ENCODE measurements at places on chromosomes 3 and 15. TPM values are rescaled to one million over a fixed set of nuclear protein-coding genes. Genes with fewer than 3 reads are reported as not detected.

DNA sequence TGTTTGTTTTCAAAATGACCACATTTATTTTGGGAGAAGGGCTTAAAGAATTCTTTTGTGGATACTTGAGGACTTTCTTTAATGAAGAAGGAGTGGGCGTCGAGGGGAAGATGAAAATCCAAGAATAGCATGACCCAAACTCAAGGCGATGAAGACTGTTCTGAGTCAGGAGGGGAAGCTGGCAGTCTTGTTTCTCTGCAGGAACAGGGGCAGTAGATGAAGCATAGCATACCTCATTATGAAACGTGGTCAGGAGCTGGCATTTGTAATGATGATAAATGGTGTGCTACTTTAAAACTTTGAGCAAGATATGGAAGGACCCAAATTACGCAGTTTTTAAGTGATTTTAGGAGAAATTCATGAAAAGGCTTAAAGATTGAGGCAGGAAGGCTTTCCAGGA, 549.0 kb downstream of the IGSF11 start:
- no peak for DNase-seq

GRCh38 chr3:62676689-62677271, 198.4 kb downstream of the CADPS start:
- DNase-seq, result no peak

DNA sequence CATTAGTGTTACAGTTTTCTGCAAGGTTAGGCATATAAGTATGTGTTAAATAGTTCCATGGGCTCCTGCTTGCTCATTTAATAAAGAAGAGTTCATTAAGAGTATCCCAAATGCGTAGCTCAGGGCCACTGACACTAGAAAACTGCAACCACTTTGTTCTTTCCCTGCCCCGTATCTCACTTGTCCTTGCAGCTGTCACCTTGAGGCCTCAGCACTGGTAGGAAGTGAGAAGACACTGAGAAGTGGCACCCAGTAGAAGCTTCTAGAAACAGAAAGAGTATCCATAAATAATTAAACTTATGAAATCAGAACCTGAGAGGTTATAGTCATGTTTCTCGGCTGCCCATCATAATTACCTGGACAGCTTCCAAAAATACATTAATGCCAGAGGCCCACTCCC, 266.0 kb downstream of the KCNMB2 start:
- DNase-seq, result no peak

DNA sequence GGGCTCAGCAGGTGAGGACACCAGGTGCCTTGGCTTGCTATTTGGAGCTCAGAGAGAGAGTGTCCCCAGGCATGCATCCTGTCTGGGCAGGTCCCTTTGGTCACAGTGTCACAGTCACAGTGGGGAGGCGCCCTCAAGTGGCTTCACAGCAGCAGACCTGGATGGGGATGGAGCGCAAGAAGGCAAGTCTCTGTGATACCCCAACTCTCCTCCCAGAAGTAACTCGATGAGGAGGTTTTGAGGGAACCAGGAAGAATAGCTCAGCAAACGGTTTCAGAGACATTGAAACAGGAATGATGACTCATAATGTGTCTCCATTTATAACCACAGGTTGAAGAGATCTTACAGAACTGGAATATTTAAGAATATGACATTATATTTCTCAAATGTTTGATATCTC, 66.5 kb upstream of the SH3GL3 start:
- DNase-seq, result peak; percentile 44

DNA sequence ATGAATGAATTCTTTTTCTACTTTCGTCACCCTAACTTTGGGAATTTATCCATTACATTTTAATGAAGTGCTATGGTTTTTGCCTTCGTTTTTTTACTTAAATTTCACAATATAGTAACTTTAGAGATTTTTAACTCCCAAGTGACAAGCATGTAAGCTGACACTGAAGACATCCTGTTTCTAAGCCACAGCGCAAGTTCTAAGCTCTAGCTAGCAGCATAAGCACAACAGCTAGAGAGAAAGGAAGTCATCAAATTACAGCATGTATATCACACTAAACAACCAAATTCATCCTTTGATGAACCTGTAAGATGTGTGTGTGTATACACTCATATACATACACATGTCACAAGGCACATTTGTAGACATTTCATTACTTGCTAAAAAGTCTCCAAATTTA, 119.3 kb downstream of the P3H2 start:
- no peak for DNase-seq

- no peak for DNase-seq
Measured at GRCh38 chr3:115270849-115271248, 123.8 kb upstream of the ZBTB20 start.

DNA sequence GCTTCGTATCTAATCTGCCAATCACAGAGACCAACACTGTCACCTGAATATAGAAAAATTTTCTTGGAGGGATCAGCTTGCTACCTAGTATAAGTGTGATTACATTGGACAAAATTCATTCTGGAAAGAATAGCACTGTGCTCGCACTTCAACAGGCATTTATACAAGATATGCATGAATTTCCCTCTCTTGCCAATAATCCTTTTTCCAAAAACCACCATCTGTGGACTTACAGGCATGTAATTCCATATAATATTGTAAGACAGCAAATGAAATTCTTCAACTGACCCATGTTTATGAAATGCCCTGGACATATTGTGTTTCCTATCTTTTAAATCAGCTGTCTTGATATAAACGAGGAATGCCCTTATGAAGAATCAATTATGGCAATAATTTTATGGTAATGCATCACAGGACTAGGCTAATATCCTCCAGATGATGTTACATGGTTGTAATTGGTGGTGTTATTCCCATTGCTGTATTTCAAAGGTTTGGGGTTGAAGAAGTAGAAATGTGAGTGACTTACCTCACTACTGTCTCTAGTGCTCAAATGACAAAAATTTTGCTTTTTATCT, 861.4 kb upstream of the NECTIN3 start:
- DNase-seq, result no peak

DNA sequence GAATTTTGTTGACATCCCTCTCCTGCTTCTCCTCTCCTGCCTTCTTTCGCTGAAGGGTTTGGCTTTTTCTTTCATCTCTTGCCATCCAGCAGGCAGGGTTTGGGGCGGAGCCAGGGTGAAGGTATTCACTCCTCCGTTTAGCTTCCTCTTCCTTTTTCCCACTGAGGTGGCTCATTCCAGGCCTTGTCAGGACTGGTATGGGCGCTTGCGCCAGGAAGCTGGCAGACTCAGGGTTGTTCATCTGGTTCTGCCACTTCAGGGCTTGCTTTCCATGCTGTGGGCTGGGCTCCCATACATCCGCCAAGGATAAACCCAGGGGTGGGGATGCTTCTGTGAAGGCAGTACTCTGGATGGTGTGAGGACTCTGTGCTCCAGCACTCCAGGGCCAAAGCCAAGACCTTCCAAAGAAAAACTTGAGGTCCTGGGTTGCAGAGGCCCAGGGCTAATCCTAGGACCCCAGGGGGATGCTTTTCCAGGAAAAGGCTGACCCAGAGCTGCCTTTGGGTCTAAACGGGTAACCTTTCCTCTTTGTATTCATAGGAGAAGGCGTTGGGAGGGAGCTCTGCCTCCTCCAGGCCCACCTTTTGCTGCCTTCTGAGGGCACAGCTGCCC, 7.7 kb upstream of the AMOTL2 start:
- no peak for DNase-seq

- peak; percentile 52 for DNase-seq
Measured at GRCh38 chr3:141710888-141711616, 27.0 kb upstream of the RNF7 start.

- DNase-seq, result no peak
Measured at GRCh38 chr3:60555686-60556354, 695.4 kb downstream of the FHIT start.

DNA sequence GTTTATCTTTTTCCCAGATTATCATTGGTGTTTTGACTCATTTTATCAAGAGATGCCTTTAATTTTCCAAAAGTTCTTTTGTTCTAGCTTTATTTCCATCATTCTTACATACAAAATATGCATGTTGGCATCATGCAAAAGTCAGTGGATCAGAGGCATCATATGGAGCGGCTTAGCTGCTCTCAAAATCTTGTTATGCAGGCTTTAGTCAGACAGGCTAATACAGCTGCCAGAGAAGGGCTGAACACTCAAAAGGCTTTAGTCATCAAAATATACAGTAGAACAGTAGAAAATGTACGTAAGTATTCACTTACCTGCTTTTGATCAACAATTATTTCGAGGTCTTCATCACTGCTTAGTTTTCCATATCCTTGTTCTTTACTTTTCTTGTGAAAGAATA, 65.5 kb downstream of the PEX5L start:
- DNase-seq, result no peak

GRCh38 chr3:124517306-124517705, 212.9 kb upstream of the UMPS start:
- DNase-seq, result no peak

DNA sequence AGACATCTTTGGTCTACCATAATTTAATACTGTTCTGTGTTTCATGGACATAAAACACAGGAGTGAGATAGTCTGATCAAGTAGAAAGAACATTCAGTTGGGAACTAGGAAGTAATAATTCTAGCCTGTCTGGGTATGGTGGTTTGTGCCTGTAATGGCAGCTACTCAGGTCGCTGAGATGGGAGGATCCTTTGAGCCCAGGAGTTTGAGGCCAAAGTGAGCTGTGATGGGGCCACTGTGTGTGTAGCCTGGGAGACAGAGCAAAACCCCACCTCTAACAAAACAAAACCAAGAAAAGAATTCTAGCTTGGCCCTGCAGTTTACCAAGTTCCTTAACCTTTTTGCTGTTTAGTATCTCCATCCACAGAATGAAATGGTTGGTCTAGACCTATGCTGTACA, 36.8 kb downstream of the KAT2B start:
- DNase-seq, result no peak

DNA sequence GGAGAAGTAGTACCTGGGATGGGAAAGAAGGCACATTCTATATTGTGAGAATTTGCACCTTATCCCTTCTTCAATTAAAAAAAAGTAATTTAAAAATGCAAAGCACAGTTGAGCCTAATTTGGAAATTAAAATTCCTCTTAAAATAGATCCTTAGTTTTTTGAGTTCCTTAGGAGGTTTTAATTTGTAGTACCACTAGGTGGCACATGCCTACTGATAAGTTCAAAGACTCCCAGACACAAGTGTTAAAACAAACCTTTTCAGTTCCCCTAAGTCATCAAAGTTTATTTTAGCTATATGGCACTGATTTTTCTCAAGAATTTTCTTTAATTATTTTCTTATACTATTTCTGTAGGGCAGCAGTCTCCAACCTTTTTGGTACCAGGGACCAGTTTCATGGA, 127.6 kb upstream of the AZI2 start:
- DNase-seq, result peak; percentile 54

DNA sequence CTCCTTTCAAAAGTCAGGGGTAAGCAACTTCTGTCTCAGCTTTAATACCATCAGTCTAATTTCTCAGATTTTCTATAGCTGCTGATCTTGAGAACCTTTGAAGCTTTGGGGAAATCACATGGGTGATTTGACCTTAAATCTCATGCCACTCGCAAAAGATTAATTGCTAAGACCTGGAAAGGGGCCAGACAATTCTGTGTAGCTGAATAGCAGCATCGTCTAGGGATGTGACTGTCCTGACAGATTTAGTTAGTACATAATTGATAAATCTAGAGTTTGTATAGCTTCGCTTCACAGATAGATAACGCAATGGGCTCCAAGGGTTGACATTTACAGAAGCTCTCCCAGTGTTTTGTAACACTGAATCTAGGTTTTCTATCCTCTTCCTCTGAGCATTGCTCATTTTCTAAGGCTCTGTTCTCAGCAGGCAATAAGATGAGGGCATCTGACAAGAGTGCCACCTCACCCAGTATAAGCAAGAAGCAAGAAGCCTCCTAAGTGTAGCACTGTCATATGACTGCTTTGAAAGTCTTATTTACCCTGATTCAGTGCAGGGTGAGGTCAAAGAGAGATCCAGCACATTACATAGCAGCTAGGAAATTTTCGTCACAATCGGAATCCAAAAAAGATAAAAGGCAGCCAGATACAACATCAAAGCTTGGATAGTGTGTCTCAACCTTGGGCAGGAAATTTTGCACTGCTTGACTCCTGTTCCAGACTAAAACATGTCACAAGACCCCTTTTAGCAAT, 47.7 kb upstream of the DUT start:
- DNase-seq, result no peak

DNA sequence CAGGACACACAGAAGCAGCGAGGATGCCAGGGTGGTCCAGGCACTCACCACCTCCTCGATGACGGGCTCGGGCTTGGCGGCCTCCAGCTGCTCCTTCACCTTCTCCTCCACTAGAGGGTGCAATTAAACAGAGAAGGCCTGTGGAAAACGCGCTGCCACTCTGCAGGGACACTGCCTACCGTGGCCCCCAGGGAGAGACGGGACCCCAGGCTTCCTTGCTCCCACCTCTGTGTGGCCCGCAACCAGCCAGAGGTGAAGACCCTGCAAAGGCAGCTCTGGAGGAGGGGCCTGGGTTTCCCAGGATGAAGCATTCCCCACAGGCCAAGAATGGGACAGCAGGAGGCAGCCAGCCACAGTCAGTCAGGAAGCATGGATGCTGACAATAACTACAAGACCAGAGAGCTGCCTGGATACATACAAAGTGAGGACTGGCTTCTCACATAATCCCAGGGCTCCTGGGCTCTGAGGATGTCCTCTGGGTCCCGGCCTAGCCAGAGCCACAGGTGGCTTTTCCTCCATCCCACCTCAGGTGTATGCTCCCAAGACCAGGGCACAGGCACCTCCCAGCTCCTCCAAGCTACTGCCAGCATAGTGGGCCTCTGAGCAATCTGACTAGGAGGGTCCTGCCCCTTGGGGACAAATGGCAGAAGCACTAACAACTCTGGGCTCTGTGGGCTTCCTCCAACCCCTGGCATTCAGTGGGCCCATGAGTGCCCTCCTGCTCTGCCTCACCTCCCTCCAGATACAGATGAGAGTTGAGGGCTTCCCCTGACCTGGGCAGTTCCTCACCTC, 46.2 kb downstream of the PTH1R start:
- DNase-seq, result peak; percentile 52

- no peak for DNase-seq
Measured at GRCh38 chr3:13206799-13207577, 133.8 kb upstream of the IQSEC1 start.

DNA sequence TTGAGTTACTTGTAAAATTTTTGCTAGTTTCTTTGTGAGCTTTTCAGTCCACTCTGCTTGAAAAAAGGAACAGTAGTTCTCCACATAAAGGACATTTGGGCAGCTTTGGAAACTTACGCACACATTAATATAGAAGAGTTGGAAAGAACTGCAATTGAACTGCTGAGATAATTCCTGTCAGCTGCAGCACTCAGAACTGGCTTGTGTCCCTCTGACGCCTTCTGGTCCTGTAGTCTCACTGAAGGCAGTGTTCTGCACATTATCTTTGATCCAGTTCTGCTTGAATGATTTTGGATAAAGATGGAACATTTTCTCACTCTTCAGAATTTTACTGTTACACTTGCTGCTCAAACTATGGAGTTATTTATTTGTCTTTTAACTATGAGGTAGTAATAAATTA, 901.9 kb downstream of the OTOL1 start:
- no peak for DNase-seq

Gene KIF7
- 12.2 TPM for total RNA-seq

Gene ITIH4
- 1.3 TPM for total RNA-seq

Gene GOLGA8N
- total RNA-seq, result 2.6 TPM

Gene PRSS50
- not detected for total RNA-seq

Gene ITIH3
- total RNA-seq, result 8.2 TPM

Gene TNFAIP8L3
- 0.64 TPM for total RNA-seq

Gene ARPC4
- total RNA-seq, result 216 TPM

Gene CFAP44
- 1.9 TPM for total RNA-seq

Gene BTLA
- not detected for total RNA-seq
